ENCODE measurements at places on chromosomes 2 and 18.

- DNase-seq = no peak
These were observed 134.3 kb upstream of the DSEL start for GRCh38 chr18:67650686-67651385.

- DNase-seq = no peak
These were observed 164.6 kb downstream of the SEPTIN10 start for GRCh38 chr2:109448946-109449788.

GRCh38 chr2:206488053-206488452 is 44.7 kb downstream of the ADAM23 start:
- no peak for DNase-seq

GRCh38 chr2:98828793-98829371 is 98.0 kb upstream of the MGAT4A start:
- DNase-seq = no peak

DNA sequence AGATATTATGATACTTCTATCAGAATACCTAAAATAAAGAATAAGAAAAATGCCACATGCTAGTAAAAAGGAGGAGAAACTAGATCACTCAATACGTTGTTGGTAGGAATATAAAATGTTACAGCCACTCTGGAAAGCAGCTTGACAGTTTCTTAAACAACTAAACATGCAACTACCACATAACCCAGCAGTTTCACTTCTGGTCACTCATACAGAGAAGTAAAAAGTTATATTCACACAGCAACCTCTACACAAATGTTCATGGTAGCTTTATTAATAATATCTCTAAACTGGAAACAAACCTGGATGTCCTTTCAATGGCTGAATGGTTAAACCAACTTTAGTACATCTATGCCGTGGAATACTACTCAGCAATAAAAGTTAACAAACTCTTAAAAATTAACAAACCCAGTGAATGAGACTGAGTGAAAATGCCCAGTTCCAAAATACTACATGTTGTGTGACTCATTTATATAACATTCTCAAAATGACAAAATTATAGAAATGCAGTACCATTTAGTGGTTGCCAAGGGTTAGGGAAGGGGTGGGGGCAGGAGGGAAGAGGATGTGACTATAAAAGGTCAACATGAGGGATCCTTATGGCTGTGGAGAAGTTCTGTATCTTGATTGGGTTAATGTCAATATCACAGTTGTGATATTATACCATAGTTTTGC is 124.1 kb downstream of the MMADHC start:
- no peak for DNase-seq

DNA sequence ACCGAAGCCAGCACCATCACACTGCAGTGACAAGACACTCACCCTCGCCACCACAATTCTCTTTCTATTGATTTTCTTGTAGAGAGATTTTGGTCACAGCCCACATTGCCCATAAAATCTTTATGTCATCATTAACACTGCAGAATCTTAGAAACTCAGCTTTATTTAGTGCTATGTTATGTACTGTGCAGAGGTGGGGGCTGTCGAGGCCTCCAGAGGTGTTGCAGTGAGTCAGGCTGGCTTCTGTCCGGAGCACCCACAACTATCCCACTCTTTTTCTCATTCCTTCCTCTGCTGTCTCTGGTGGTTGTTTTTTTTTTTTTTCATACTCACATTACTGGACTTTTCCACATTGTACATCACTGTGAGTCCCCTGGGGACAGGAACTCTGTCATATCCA is 677.4 kb upstream of the HS6ST1 start:
- DNase-seq = no peak

GRCh38 chr2:58063641-58064040 is 17.0 kb downstream of the VRK2 start:
- DNase-seq = no peak

- no peak for DNase-seq
These were observed 367.9 kb downstream of the THSD7B start for GRCh38 chr2:137133225-137133624.

DNA sequence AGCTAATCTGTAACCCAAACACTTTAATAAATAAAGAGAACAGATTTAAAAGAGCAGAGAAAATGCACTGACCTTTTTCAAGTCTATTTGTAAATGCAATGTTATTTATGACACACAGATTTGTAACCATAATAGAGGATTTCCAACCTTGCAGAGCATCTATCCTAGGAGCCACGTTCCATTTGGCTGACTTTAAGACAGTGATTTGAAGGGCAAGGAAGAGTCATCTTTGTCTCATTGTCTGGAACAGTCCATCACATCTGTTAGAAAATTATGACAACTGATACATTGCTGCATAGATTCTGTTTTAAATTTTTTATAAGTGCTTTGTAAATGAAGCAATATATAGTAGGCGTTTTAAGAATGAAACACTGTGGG is 90.8 kb upstream of the L3MBTL4 start:
- DNase-seq = no peak

DNA sequence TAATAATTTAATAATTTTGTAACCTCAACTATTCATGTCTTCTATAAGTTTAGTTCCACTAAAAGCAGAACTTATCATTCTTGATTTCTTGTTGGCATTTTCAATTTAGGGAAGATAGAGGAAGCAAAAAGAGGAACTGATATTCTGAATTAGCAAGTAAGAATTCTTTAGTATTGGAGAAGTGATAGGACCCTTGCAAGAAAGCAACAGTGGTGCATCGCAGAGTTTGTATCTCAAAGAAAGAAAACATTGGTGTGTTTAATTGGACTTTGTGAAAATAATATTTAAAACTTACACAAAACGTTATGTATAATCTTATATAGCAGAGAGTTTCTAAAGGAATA is 36.5 kb upstream of the TNFRSF11A start:
- no peak for DNase-seq

DNA sequence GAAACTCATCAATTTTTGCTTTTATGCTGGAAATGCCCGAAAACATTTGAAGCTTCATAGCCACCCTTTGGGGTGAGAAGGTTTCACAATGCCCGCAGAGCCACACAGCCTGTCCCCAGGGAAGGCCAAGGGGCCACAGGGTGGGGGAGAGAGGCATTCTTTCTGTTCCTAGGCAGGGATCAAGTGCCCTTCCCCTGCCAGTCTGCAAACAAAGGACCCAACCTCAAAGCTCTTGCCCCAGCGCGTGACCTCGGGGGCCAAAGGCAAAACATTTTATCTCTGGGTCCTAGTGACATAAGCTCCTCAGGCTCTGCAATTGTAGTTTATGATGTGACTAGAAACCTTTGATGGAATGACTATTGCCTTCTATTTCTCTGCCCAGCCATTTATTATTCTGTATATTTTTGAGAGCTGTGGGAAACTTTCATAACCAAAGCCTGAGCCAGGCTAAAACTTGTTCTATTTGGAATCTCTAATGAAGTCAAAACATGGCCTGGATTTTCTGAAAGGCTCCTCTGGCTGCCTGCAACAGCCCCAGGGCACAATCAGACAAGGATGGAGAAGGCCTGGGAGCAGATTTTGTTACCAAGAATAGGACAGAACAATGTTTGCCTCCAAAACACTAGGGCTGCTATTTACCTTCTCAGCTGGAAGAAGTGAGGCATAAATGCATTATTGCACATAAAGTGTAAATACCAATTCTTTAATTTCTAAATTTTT is 137.2 kb upstream of the KCTD1 start:
- no peak for DNase-seq

GRCh38 chr2:185241556-185241955 is 497.0 kb upstream of the FSIP2 start:
- no peak for DNase-seq

- no peak for DNase-seq
These were observed 512.4 kb upstream of the ID2 start for GRCh38 chr2:8169443-8169842.

DNA sequence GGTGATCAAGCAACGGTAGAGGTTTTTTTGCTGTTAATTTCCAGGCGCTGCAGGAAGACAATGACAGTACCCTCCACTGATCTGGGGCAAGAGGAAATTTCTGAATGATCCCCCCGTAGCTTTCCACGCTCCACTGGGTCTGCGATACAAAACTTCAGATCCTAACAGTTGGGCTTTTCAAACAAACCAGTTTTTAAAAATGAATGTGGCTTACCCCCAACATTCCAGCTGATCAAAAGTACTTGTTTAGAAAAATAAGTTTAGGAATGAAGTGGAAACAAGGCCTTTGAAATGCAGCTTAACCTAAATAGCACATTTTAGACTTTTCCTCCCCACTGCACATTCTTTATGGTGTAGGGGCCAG is 5.7 kb downstream of the ZFP36L2 start:
- DNase-seq = no peak

- no peak for DNase-seq
These were observed 99.3 kb upstream of the LRATD1 start for GRCh38 chr2:14533131-14533757.

- no peak for DNase-seq
These were observed 70.1 kb downstream of the QPCT start for GRCh38 chr2:37414470-37414949.

- DNase-seq = no peak
These were observed 999.7 kb upstream of the LRRTM1 start for GRCh38 chr2:81304154-81304830.

DNA sequence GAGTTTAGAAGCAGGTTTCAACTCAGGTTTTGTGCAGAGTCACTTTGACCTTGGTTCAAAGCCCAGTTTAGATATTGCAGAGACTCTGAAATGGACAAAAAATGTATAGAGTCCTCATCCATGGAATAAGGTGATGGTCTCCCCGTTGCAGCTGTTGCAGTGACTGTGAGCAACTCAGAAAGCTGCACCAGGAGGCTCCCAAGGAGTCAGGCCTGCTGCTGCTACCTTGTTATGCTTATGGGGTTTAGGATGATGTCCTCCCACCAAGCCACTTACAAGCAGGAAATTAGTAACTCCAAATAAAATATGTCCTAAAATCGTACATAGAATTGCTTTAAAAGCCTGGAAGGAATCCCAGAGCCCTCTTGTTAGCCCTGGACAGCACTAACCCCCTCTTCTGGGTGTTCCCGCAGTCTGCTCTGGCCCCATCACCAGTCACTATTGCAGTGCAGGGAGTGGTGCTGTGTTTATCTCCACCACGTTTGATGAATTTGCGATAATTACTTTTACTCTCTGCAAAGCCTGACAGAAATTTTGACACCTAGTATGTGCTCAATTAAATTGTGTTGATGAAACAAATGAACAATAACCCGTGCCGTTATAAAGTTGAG is 189.0 kb downstream of the CNTNAP5 start:
- DNase-seq = no peak

GRCh38 chr18:75896865-75897264 is 469.4 kb upstream of the SMIM21 start:
- DNase-seq = no peak

DNA sequence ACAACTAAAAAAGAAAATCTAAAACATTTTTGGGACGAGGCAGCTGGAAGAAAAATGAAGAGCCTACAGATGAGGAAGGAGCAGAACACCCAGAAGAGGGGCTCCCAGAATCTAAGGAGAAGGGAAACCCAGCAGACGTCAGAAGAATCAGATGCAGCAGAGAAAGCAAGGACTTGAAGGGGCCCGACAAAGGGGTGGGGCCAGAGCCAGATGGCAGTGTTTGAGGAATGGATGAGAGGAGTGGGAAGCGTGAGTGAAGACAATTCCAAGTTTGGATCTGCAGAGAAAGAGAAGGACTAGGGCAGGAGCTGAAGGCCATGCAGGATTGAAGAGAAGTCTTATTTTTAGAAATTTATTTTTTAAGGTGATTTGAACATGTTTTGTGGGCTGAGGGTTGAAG is 19.3 kb downstream of the PTMA start:
- DNase-seq = no peak

GRCh38 chr18:79371561-79372121 is 24.1 kb upstream of the NFATC1 start:
- no peak for DNase-seq

GRCh38 chr2:72969706-72970105 is 52.4 kb downstream of the EMX1 start:
- no peak for DNase-seq

GRCh38 chr2:73292316-73292905 is 937 bp downstream of the EGR4 start:
- no peak for DNase-seq

DNA sequence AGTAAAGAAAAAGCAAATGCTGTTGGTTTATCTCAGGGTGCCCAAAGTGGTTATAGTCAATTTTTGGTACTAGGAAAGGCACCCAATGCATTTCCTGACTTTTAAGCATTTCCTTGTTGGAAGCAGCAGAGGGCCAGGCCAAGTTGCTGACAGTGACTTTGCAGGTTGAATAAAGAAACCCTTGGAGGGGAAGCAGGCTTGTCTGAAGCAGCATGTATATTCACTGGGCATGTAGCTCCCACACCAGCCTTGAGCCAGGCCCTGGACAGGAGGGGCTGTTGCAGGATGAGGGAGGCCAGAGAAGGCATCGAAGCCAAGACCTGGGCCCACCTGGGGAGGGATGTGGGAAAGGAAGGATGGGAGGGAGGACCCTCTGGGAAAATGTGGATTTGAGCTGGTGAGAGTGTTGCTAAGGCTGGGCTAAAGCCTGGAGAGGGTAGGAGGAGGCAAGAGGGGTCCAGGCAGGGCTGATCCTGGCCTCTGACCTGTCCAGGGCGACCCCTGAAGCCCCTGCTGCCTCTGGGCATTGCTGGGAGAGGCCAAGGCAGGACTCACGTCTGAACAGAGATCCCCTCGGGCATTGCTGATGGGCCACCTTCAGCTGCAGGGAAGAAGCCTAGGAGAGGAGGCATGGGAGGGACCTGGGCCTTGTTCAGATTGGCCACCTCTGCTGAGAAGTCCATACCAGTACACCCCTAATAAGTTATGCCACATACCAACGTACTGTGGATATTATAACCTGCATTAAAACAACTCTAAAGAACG is 79.6 kb downstream of the STPG4 start:
- no peak for DNase-seq

DNA sequence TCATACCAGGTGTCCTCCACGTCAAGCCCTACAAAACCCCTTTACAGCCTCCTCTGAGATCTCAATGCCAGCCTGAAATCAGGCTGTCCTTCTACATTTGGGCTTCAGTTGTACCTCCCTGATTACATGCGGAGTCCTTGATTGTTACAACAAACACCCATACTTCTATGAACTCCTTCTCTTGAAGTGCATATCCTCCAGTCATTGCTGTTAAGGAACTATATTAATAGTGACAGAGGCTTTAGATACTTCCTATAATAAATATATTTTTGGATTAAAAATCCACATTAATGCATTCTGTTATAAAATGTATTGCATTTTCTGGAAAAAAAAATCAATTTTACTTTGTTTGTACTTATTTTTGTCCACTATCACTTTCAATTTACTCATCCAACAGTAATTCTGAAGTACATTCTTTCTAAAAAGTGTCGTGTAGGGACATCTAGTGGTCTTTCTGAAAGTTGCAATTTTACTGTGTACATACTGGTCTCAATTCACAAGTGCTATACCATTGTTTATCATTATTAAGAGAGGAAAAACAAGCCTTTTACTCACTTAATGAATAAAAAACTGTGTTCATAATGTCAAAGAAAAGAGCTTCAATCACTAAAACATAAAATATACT is 316.4 kb downstream of the DSEL start:
- no peak for DNase-seq

DNA sequence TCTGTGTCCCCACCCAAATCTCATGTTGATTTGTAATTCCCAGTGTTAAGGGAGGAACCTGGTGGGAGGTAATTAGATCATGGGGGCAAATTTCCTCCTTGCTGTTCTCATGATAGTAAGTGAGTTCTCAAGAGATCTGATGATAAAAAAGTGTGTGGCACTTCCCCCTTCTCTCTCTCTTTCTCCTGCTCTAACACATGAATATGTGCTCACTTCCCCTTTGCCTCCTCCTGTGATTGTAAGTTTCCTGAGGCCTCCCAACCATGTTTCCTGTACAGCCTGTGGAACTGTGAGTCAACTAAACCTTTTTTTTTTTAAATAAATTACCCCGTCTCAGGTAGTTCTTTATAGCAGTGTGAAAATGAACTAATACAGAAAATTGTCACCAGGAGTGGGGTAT is 380.0 kb downstream of the MEIS1 start:
- DNase-seq = no peak

Data from stimulated activated CD8-positive, alpha-beta memory T cell treated with anti-CD3 and anti-CD28 coated beads, Interleukin-15, amount 100 ng/mL, for 24 hours (primary cell).